NCI-H2171 treated with DMSO at 0.1 percent for 48 hours (cell line): ENCODE measurements at places on chromosomes 5 and 9.

DNA sequence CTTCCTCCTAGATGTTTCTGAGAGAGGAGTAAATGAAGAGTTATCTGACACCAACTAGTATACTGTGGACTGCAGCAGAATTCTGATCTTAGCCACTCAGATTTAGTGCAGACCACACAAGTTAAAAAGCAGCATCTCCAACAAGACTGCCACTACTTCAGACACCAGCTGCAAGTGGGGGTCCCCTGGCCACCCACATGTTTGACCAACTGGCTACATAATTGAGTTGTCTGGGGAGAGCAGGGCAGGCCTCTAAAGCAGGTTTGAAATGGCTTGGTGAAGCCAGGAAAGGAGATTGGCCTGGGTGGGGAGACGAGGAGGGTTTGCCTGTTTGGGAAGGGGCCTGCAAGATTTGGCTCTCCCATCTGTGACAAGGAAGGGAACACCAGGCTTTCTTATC is 40.5 kb upstream of the FAM81B start:
- no peak for DNase-seq

DNA sequence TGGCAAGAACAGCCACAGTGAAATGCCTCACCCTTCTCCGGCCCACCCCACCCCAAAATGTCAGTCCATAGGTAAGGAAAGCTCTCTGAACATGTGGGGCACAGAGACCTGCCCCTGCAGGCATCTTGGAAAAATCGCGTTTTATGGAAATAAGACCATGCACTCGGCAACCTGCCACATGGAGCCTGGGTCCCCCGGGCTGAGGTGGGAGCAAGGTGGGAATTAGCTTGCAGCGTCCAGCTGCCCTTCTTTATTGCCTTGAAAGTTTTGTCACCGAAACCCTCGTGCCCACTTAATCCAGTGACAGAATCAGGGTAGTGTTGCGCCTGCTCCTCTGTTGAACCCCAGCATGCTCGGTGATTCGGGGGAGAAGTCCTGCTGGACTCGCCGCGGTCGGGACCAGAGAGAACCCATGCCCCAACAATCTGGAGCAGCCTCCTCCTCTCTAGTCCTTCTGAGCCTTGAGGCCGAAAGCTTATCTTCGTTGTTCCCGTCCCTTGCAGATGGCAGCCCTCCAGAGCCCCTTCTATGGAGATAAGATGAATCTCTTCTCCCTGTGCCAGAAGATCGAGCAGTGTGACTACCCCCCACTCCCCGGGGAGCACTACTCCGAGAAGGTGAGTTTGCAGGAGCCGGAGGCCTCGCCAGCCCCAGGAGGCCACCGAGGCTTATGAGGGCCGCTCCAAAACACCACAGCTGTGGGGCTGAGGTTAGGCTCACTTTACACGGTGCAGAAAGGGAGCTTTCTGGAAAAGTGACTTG is 67.9 kb downstream of the PSMB7 start:
- DNase-seq, result peak; percentile 6

DNA sequence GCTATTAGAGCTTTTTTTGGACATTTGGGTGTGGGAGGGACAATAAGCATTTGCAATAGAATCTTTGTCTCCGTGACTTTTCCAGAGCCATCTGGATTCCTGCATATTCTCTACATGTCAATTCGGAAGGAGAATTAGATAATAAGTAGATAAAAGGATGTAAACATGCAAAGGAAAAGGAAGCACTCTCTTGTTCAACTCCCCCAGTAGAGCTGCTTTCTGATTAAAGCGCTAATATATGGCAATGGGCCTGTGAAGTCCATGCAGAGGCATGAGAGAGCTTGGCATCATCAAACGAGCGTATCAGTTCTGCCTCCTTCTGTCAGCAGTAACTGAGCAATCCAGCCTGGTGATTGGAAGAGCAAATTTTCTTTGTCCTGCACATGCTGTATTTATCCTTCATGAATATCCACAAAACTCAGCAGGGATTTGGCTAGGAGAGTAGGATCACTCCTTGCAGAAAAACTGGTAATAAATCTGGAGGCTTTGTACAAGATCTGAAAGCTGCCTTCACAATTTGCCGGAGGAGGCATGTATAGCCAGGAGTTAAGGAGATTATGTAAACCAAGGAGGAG is 1752.9 kb downstream of the MAT2B start:
- no peak for DNase-seq

DNA sequence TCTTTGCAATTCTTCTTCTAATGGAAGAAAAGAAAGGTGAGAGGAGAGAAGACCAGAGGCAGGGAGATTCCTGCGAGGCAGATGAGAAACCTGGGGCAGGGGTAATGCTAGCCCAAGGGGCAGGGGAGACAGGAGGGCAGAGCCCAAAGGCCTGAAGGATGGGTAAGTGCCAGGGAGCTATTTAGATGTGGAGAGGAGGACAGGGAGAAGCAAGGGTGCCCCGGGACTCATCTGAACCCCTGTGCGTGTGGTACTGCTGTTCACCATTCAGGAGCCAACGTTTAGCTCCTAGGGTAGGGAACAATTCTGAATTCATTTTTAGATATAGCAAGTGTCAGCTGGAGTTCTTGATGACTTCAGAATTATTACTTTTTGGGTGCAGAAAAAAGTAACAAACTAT is 122.7 kb upstream of the ALDH1B1 start:
- no peak for DNase-seq

DNA sequence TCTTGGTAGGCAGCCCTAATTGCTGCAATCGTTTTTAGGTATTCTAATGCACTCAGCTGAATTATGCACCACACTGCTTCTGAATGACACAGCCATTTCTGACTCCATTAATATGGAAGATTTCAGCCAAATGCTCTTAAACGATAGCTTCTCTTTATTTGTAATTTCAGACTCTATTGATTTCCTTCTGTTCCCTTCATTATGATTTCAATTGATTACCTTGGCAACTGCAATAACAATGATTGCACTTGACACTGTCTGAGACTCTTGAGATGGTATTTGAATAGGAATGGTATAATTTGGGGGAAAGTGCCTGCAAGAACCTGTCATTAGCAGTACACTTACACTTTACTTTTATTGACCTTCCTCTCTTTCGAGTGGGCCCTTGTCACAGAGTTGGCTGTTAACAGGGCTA is 296.1 kb upstream of the DMAC1 start:
- no peak for DNase-seq

- DNase-seq, result peak; percentile 75
These were observed 245.4 kb downstream of the MPDZ start for GRCh38 chr9:13033959-13034693.

DNA sequence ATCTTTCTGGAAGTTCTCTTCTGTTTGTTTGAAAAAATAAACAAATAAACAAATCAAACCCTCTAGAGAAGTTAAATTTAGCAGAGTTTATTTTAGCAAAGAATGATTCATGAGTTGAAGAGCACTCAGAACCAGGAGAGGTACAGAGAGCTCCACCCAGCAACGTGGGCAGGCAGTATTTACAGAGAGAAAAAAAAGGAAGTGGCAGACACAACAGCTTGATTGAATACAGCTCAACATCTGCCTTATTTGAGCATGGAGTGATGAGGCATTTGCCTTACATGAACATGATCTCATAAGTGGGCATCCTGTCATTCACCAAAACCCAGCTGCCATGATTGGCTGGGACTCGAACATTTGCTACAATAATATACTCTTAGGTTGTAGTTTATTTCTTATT is 381.6 kb upstream of the ADAMTS16 start:
- DNase-seq, result peak; percentile 91

- no peak for DNase-seq
These were observed 144.6 kb downstream of the SMC2 start for GRCh38 chr9:104238668-104239067.

- DNase-seq, result no peak
These were observed 94.4 kb downstream of the MAPKAP1 start for GRCh38 chr9:125612616-125613015.

DNA sequence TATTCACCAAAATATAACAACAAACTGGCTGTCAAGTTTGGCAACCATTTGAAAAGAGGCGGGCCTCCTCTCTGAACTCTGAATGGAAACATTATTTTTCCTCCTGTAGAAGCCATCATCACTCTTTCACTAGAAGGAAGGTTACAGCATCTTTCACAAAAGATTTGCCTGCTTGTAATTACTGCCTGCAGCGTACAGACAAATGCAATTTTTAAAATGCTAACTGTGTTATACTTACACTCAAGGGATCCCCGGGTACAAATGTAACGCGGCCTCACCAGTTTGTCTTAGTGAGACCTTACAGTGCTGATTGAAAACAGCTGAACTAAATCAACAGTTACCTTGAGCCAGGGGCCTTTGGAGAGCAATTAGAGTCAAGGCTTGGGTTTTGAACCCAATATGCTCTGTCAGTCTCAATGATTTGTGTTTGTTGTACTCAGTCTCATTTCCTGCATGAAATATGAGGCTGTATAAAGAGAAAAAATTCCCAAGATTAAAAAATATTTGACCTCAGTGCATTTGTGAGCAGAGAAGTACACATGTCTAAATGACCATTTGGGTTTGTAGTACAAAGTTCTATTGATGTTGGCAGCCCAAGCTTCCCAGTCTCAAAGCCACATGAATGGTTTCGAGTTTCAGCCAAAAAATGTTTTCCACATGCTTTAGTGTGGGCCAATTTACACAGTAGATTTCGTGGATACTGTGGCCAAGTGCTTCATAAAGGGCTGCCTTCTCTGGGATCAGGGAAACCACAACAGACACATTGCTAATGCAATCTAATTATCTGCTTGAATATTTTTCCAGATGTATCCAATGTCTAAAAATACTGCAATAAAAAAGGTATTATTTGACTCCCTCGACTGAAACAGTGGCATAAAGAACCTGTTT is 500.0 kb downstream of the SPATA31D1 start:
- DNase-seq, result no peak

- peak; percentile 5 for DNase-seq
These were observed 14.1 kb upstream of the ELL2 start for GRCh38 chr5:95975703-95976102.

- DNase-seq, result no peak
These were observed 14.2 kb downstream of the RUFY1 start for GRCh38 chr5:179564526-179564925.

DNA sequence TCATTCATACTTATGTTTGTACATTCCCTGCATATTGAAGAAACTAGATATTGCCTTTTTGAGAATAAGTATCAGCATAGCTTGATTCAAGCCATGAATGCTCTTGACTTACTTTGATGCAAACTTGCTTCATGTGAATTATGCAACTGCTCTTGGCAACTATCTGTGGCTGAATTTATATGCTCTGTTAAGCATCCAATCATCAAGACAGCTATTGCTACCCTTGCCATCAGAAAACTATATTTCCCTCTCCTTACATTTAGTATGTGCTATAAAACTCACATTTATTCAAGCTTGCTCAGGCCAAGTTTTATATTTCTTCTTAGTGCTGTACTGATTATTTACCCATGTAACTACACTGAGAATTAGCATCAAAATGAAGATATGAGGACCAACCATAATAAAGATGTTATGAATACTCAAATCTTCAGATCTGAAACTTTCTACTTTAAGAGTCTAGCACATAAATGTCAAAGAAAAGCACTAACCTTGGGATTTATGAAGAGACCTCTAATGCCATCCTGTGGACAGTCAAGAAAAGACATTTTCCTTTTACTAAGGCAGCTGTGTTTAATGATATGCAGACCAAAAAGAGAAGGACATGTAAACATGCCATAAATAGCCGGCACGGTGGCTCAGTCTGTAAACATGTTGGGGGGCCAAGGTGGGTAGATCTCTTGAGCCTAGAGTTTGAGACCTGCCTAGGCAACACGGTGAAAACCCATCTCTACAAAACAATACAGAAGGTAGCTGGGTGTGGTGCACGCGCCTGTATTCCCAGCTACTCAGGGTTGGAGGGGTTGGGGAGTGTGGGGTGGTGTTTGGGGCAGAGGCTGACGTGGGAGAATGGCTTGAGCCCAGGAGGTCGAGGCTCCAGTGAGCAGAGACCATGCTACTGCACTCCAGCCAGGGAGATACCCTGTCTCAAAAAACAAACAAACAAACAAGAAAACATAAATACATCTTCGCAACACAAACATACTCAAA is 267.0 kb upstream of the TYRP1 start:
- peak; percentile 41 for DNase-seq

DNA sequence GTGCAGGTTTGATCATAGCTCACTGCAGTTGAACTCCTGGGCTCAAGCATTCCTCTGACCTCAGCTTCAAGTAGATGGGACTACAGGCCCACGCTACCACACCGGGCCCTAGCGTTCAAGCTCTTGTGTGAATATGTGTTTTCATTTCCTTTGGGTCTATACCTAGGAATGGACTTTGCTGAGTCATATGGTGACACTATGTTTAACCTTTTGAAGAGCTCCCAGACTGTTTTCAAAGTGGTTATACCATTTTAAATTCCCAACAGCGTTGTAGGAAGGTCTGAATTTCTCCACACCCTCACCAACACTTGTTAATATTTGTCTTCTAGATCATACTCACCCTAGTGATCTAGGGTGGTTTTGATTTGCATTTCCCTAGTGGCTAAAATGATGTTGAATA is 33.5 kb downstream of the FAF2 start:
- no peak for DNase-seq

GRCh38 chr5:145118127-145118526 is 717.0 kb downstream of the PRELID2 start:
- no peak for DNase-seq

DNA sequence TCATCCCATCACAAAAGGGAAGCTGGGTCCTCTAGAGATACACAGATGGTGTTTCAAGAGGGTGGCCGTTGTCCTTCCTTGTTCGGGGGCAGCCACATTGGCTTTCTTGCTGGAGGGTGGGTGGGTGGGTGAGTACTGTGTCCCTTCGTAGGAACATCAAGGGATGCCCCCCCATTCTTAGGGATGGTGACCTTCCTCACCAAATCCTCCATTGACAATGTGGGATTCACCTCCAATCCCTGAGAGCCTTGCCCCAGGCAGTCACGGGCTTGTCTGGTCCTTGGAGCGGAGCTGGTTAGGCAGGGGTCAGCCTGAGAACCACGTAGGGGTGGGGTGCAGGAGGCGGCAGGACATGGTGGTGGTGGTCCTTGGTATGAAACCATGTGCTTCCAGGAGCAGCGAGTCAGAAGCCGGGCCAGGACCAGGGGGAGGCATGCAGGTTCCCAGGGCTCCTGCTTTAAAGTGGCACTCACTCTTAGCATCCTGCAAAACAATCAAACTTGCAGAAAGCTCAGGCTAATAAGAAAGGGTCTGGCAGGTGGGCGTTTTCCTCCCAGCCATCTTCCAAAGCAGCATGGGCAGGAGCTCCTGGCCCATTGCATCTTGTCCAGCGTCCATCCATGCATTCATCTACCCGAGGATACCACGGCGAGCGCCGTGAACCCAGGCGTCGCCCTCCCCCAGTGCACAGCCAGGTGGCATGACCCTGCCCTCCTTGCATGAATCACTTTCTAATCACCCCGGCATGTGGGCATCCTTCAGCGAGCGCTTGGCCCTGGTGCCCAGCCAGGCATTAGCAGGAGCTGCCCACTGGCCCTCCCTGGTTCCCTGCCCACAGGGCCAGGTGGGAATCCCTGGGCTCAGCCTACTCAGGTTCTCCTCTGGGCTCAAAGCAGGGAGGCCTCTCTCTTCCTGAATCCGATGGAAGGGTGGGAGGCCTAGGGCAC is 76.4 kb downstream of the NTNG2 start:
- DNase-seq, result no peak
